ENCODE measurements at places on chromosomes 11 and 22. TPM values are rescaled to one million over a fixed set of nuclear protein-coding genes. Genes with fewer than 3 reads are reported as not detected.

DNA sequence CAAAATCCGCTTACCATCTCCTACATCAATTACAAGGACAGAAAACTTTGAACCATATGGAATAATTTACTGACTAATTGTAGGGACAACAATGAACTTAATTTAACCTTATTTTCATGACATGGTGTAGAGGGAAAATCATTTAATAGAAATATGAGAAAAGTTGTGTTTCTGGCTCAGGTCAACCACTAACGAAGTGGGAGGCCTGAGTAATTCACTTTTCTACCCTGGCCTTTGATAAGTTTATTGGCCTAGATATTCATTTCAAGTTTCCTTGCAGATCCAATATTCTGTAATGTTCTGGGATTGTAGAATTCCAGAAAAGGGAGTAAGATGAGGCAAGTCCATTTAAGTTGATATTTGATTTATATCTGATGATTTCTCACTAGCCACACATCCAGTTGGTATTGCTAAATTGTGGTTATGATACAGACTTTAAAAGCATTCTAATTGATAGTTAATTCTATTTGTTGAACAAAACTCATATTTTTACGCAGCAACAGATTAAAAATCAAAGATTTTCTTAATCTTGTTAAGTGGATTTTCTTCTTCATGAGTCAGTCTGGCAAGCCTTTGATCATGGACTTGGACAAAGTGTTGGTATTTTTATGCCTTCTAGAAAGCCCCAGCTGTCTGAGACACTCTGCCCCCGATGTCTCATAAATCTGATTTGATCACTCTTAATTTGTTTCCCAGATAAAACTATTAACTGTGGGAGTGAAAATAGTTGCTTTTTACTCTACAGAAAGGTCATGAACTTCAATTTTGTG lies 336.5 kb downstream of the TMEM135 start:
- DNase-seq: no peak

DNA sequence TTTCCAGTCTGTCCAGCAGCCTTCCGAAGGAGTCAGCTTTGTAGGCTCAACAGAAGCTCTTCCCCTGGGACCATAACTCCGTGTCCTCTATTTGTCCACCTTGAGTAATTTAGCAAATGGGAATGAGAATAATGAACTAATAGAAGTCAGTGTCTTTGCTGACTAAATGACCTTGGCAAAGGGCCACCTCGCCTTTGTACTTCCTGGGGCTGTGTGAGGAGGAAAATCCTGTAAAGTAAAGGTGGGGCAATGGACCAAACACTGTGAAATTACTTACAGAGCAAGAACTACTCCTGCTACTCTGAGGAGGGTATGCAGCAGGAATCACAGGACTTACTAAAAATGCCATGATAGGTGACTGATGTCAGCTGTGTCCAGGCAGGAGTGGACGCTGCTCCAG lies 36.2 kb upstream of the CSNK2A3 start:
- DNase-seq: no peak

GRCh38 chr11:64069401-64070313 lies 33.9 kb downstream of the FLRT1 start:
- DNase-seq: no peak

DNA sequence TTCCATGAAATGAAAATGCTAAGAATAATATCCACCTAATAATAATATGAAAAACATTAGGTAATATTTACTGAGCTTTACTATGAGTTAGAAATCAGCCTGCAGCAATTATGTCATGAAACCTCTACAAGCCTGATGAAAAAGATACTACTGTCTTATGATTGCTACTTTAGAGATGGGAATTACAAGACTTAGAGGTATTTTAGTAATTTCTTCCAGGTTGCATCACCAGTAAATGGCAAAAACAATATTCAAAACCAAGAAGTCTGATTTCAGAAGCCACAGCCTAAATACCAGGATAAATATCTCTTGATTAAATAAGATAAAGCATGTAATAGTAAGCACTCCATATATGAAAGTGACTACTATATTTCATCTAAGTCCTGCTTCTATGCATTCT lies 13.8 kb downstream of the OR5B21 start:
- DNase-seq: no peak

GRCh38 chr11:10876158-10876557 lies 18.3 kb upstream of the ZBED5 start:
- DNase-seq: no peak

DNA sequence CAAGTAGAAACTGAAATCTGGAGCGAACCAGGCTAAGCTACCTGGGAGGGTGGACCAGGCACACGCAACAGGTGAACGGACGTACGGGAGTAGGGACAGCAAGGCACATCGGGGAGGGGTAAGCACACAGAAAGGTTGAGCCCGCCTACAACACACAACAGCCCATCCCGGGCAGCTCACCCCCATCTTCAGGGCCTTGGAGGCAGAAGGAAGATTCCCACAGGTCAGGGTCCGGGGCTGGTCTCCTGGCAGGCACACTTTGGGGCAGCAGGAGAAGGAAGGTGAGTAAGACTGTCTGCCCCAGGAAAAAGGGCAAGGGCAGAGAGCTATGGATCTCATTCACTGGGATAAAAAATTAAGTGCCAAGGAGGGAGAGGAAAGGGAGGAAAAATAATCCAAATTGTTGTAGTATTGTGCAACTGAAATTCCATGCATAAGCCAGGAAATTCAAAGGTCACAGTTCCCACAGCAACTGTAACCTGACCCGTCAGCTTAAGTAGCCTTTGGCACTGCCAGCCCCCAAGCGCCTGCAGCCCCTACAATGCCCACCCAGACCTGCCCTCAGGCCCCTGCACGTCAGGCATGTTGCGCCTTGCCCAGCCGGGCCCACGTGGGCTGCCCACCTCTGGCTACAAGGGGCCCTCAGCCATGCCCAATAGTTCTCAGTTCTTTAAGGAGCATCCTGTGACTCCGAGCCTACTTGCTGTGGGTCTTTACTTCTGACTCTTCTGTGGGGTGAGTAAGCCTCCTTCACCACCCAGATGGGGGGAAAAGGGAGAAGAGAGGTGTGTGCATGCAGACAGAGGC lies 51.8 kb downstream of the MICAL3 start:
- DNase-seq: no peak

DNA sequence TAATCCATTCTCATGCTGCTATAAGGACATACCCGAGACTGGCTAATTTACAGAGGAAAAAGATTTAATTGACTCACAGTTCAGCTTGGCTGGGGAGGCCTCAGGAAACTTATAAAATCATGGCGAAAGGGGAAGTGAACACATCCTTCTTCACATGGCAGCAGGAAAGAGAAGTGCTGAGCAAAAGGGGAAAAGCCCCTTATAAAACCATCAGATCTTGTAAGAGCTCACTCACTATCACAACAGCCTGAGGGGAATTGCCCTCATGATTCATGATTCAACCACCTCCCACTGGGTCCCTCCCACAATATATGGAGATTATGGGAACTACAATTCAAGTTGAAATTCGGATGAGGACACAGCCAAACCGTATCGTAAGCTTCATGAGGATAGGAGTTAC lies 3.8 kb upstream of the CYB5R2 start:
- no peak for DNase-seq

- no peak for DNase-seq
Measured at GRCh38 chr11:89545691-89546090, 54.5 kb upstream of the NOX4 start.

DNA sequence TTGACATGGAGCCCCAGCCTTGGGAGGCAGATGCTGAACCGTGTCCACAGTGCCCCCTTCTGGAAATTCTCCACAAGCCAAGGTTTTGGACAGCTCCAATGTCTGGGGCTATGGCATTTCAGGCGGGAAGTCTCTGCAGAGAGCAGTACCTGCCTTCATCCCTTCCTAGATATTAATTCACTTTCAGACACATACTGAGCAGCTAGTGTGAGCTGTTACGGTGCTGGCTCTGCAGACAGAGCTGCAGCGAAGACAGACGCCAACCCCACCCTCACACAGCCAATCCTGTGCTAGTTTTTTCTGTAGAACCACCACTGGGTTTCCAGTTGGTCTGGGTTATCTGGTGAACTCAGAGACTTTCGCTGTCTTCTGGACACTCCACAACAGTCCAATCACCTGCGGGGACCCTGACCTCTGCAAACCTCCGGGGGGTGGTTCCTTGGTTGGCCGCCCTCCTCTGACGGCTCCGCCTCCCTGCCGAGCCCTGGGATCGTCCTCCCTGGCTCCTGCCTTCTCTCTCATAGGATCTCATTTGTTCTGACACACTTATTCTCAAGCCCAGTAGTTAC lies 9.1 kb downstream of the LMF2 start:
- DNase-seq: no peak

DNA sequence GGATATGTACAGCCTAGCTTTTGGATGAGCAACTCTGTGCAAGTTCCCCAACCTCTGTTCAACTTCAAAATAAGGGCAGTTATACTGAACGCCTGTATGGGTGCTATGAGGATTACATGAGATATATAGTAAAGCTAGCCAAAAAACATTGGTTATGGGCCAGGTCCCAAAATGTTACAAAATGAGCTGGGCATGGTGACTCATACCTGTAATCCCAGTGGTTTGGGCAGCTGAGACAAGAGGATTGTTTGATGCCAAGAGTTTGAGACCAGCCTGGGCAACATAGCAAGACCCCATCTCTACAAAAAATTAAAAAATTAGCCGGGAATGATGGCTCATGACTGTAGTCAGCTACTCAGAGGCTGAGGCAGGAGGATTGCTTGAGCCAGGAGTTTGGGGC lies 118.4 kb downstream of the TEAD1 start:
- no peak for DNase-seq

DNA sequence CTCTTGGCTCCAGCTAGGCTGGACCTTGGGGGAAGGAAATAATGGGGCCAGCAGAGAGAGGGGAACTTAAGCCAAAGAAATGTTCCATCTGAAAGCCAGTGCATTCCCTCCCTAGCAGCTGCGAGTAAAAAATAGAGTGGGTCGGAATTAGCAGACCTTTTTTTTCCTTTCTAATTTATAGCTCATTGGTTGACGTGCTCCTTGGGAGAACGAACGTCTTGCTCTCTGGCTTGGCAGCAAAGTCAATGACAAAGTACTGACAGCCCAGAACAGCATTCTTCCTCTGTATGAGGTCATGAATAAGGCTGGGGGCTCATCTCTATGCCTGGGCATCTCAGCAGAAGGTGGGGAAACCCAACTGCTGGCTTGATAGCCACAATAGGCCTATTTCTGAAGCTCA lies 65.0 kb downstream of the SEZ6L start:
- no peak for DNase-seq

DNA sequence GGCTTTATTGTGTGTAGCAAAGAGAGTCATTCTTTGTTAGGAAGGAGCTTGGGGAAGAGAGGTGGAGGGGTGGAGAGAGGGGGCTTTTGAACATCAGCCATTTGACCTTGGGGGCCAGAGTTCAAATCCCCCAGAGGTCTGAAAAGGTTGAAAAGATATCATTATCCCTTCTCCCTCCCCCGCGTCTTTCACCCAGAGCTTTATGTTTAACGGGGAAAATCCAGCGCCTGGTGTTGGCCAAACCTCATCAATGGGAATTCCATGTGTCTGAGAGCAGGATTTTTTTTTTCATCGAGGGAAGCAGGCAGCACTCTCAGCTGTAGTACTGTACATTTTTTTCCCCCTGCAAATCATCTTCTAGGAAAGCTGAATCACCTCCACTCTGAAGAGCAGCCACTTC lies 122.4 kb upstream of the HSD17B12 start:
- DNase-seq: no peak

GRCh38 chr11:41281131-41281742 lies 178.2 kb downstream of the LRRC4C start:
- DNase-seq: no peak

GRCh38 chr11:89015614-89016013 lies 50.2 kb downstream of the GRM5 start:
- no peak for DNase-seq

GRCh38 chr11:132278801-132279574 lies 908.6 kb downstream of the NTM start:
- no peak for DNase-seq

GRCh38 chr11:72466410-72466809 lies 32.1 kb upstream of the CLPB start:
- DNase-seq: no peak

DNA sequence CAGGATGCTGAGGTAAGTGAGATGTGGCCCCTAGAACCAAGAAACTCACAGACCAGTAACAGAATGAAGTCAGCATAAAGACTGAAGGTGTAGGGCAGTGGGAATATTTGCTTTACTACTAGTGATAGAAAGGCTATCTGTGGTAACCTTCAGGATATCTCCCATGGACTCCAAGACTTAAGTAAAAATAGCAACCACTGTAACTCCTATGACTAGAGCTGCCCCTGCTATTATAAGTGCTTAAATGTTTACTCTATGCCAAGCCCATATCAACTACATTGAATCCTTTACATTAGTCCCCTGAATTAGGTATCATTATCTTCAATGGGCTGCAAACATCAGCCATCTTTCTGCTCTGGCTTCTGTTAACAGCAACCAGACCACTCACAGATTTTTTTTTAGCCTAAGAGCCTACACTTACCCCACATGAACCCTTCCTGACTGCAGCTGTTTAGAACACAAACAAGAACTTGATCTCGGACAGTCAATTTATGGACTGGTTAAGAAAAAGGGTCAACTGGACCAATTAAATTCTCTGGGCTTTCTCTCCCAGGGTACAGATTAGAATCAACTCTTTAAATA lies 335.1 kb upstream of the API5 start:
- no peak for DNase-seq

DNA sequence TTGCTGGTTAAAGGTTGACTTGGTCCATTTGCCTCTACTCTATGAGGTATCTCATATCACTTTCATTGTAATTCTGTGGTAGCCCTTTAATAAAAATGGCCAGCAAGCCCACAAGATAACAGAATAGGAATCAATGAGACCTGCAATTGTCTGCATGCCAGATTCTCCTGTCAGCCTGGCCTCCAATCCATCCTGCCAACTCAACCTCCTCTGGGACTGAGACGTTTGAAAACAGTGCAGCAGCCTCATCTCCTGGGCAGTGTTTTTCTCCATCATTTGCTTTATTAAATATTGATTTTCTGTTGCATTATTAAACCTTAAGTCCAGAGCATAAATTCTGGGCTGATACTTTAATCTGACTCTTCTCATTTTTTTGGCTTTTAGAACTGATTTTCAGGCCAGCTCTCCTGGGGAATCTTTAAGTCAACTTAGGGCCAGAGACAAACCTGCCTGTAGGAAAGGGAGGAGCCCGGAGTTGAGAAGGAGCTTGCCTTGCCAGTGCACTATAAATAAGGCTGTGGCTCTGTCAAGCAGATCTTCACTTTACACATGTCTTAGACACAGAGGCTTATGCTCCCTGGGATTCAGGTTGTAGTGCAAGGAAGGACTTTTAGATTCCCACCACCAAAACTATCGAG lies 798.0 kb downstream of the NTM start:
- DNase-seq: no peak

GRCh38 chr11:74434528-74434927 lies 32.8 kb downstream of the KCNE3 start:
- DNase-seq: no peak

The MS4A6A gene
- 63.1 TPM for total RNA-seq

The LPXN gene
- total RNA-seq: 9.6 TPM

The DDI1 gene
- not detected for total RNA-seq

The CFAP300 gene
- 2.2 TPM for total RNA-seq

The ST14 gene
- total RNA-seq: 3.4 TPM

The SULT4A1 gene
- 1.2 TPM for total RNA-seq

The RRAS2 gene
- 75.4 TPM for total RNA-seq

The JAM3 gene
- total RNA-seq: 84.2 TPM

The ENTHD1 gene
- not detected for total RNA-seq

The PTPRCAP gene
- total RNA-seq: 2.7 TPM

The C11orf24 gene
- total RNA-seq: 27.0 TPM

The KCNJ1 gene
- not detected for total RNA-seq

Data from esophagus muscularis mucosa (tissue), 4 donors.